ENCODE measurements at places on chromosomes 12 and 14. TPM values are rescaled to one million over a fixed set of nuclear protein-coding genes. Genes with fewer than 3 reads are reported as not detected.

DNA sequence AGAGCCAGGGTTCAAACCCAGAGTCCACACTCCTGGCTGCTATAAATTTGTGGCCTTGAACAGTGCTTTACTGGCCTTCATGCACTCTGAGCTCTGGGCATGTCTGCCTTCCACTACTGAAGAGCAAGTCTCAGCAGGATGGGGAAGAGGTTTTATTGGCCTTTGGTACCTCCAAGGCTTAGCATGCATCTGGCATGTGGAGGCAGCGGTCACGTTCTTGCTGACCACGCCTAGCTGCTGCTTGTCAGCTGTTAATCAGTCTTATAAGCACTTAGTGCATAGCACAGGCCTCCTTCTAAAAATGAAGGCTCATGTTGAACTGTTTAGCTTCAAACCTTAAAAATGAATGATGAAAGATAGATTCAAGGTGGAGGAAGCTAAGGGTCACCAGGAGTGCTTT lies 177.5 kb downstream of the PELI2 start:
- no peak overlapping the region for H3K4me3 ChIP-seq
- H3K27me3 ChIP-seq: no peaks in the 10 kb centered on the region
- H3K4me1 ChIP-seq: no peaks in the 10 kb centered on the region
- H3K36me3 ChIP-seq: no peaks in the 10 kb centered on the region

DNA sequence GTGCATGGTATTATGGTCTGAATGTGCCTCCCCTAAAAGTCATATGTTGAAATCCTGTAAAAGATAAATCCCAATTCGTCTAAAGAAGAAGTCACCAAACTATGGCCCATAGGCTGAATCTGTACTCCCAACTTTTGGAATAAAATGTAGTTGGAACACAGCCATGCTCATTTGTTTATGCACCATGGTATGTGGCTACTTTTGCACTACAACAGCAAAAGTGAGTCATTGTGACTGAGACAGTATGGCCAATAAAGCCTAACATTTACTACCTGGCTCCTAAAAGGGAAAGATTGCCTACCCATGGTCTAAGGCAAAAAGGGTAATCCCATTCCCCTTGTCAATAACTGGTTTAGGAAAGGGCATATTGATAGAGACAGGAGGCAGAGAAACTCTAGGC lies 101.8 kb downstream of the LRIG3 start:
- H3K4me3 ChIP-seq: no peak overlapping the region
- no peak overlapping the region for H3K27ac ChIP-seq
- DNase-seq: no peak
- H3K36me3 ChIP-seq: no peaks in the 10 kb centered on the region

- H3K4me1 ChIP-seq: no peaks in the 10 kb centered on the region
- no peaks in the 10 kb centered on the region for H3K27me3 ChIP-seq
- H3K27ac ChIP-seq: no peak overlapping the region
- H3K36me3 ChIP-seq: no peaks in the 10 kb centered on the region
Measured at GRCh38 chr14:31968107-31968810, 108.8 kb upstream of the ARHGAP5 start.

- DNase-seq: no peak
- no peak overlapping the region for H3K27ac ChIP-seq
- peaks cover 82% of the 10 kb centered on the region for H3K36me3 ChIP-seq
- H3K4me1 ChIP-seq: peaks cover 40% of the 10 kb centered on the region
Measured at GRCh38 chr14:65080960-65081747, 21.2 kb downstream of the MAX start.

- H3K36me3 ChIP-seq: no peaks in the 10 kb centered on the region
- H3K4me3 ChIP-seq: no peak overlapping the region
- no peaks in the 10 kb centered on the region for H3K4me1 ChIP-seq
- no peak for DNase-seq
- no peaks in the 10 kb centered on the region for H3K27me3 ChIP-seq
Measured at GRCh38 chr14:103007555-103007954, 49.8 kb downstream of the CDC42BPB start.

DNA sequence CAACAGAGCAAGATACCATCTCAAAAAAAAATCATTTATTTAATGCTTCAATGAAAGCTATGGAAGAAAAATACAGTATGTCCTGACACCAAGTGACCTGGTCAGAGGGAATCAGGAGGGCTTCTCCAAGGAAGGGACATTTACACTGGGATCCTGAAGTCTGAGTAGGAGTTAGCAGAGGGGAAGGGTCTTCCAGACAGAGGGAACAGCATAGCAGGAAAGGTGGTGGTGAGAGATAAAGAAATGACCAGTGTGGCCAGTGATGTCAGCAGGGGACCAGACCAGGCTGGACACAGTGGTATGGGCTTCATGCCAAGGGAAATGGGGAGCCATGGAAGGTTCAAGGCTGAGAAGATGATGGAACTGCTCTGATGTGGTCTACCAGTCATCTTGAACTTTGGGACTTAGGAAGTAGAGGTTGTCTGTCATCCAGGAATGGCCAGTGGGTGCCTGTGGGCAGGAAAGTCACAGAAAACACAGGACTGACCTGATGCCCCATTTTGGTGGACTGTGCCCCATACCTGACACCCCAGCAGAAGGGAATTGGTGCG lies 7.8 kb upstream of the TCHP start:
- no peak overlapping the region for H3K4me3 ChIP-seq
- no peaks in the 10 kb centered on the region for H3K27me3 ChIP-seq
- H3K36me3 ChIP-seq: no peaks in the 10 kb centered on the region
- H3K27ac ChIP-seq: peak overlapping the region; percentile 14
- H3K4me1 ChIP-seq: peaks cover 47% of the 10 kb centered on the region
- DNase-seq: no peak

GRCh38 chr14:94306047-94306978 lies 13.2 kb upstream of the SERPINA10 start:
- no peaks in the 10 kb centered on the region for H3K4me1 ChIP-seq
- no peaks in the 10 kb centered on the region for H3K27me3 ChIP-seq
- H3K4me3 ChIP-seq: no peak overlapping the region
- DNase-seq: no peak

DNA sequence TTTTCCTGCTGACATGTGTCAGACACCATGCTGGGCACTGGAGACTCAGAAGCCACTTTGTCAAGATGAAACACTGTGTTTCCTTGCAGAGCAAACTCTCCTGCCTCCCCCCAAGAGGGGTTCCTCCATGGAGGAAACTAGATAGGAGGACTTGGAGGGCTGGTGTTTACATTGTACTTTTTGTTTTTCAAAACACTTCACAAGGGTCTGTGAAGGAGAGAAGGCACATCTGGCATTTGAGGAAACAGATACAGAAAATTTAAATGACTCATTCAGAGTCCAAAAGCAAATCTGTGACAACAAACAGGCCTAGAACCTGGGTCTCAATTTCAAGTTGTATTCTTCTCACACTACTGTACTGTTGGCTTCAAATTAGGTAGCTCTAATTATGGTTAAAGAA lies 6.7 kb upstream of the CDKL1 start:
- peaks cover 4% of the 10 kb centered on the region for H3K4me1 ChIP-seq
- DNase-seq: no peak
- H3K36me3 ChIP-seq: no peaks in the 10 kb centered on the region

PRKD1 gene
- not detected for total RNA-seq

DNA sequence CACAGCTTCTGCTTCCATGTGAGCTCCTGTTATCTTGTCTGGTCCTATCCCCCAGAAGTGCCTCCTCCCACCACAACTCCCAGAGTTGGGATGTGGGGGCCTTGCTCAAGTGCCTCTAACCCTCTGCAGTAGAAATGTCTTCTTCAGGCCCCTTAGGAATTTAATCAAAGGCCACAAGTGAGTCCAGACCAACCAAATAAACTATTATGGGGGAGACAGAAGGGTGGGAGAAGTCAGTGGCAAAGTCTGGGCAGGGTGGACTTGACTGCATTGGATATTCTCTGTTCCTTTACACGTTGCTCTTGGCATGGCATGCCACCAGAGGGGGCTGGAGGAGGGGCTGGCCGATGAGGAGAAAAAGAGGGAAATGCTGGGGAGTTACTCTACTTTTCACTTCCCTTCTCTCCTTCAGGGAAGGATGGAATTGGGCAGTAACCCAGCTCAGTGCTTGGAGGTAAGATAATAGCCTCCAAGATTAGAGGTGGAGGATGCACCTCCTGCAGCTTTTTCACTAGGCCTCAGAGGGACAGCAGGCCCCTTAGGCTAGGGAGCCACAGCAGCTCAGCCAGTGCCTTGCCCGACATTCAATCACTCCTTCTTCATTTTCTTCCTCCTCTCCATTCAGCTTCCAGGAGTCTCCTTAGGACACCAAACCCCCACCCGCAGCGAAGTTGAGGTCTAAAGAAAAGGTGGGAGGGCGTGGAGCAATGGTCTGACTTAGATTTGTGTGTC lies 1.2 kb upstream of the AP1G2 start:
- DNase-seq: no peak
- peak overlapping the region; percentile 100 for H3K4me3 ChIP-seq
- H3K36me3 ChIP-seq: peaks cover 30% of the 10 kb centered on the region
- peaks cover 53% of the 10 kb centered on the region for H3K4me1 ChIP-seq
- peak overlapping the region; percentile 99 for H3K27ac ChIP-seq

GRCh38 chr14:51643140-51643539 lies 8.6 kb upstream of the FRMD6 start:
- H3K36me3 ChIP-seq: no peaks in the 10 kb centered on the region
- no peak overlapping the region for H3K27ac ChIP-seq
- DNase-seq: no peak
- no peaks in the 10 kb centered on the region for H3K4me1 ChIP-seq
- peaks cover 8% of the 10 kb centered on the region for H3K27me3 ChIP-seq

DNA sequence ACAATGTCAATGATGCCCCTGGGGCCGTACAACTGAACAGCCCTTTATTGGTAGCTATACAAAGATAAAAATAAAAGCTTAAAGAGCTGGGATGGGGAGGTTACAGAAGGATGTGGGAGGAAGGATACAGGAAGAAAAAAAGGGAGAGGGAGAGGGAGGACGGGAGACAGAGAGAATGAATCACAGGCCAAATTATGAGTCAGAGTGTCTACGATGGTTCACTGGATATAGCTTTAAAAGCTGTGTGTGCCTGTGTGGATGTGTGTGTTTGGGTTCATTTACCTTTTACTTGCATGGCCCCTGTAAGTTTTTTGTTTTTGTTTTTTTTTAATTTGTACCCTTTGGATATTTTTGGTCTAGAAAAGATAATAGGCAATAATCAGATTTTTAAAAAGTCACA lies 111.9 kb downstream of the CCDC60 start:
- H3K36me3 ChIP-seq: no peaks in the 10 kb centered on the region
- peaks cover 5% of the 10 kb centered on the region for H3K27me3 ChIP-seq
- peaks cover 4% of the 10 kb centered on the region for H3K4me1 ChIP-seq
- H3K27ac ChIP-seq: no peak overlapping the region
- DNase-seq: no peak

GRCh38 chr12:8697120-8697475 lies 693 bp upstream of the RIMKLB start:
- H3K36me3 ChIP-seq: peaks cover 4% of the 10 kb centered on the region
- peaks cover 24% of the 10 kb centered on the region for H3K27me3 ChIP-seq
- H3K4me1 ChIP-seq: peaks cover 20% of the 10 kb centered on the region
- H3K4me3 ChIP-seq: peak overlapping the region; percentile 91
- H3K27ac ChIP-seq: peak overlapping the region; percentile 46

GRCh38 chr12:8985213-8985754 lies 4.1 kb upstream of the KLRG1 start:
- DNase-seq: no peak
- no peaks in the 10 kb centered on the region for H3K27me3 ChIP-seq
- no peak overlapping the region for H3K4me3 ChIP-seq
- H3K27ac ChIP-seq: no peak overlapping the region

GRCh38 chr14:53888535-53889386 lies 67.9 kb downstream of the BMP4 start:
- peaks cover 2% of the 10 kb centered on the region for H3K27me3 ChIP-seq
- DNase-seq: no peak
- no peaks in the 10 kb centered on the region for H3K36me3 ChIP-seq
- H3K4me3 ChIP-seq: no peak overlapping the region
- no peak overlapping the region for H3K27ac ChIP-seq

GRCh38 chr12:27285403-27285802 lies 41.3 kb downstream of the STK38L start:
- no peaks in the 10 kb centered on the region for H3K27me3 ChIP-seq
- no peak overlapping the region for H3K27ac ChIP-seq
- H3K4me3 ChIP-seq: no peak overlapping the region
- no peaks in the 10 kb centered on the region for H3K4me1 ChIP-seq
- DNase-seq: no peak
- H3K36me3 ChIP-seq: no peaks in the 10 kb centered on the region

GRCh38 chr12:92530706-92531105 lies 172.1 kb upstream of the PLEKHG7 start:
- H3K27ac ChIP-seq: no peak overlapping the region
- peaks cover 10% of the 10 kb centered on the region for H3K4me1 ChIP-seq
- no peak overlapping the region for H3K4me3 ChIP-seq
- H3K36me3 ChIP-seq: peaks cover 8% of the 10 kb centered on the region
- no peaks in the 10 kb centered on the region for H3K27me3 ChIP-seq
- no peak for DNase-seq

MIPOL1 gene
- not detected for total RNA-seq

GRCh38 chr14:28754209-28754985 lies 12.2 kb upstream of the FOXG1 start:
- no peak overlapping the region for H3K27ac ChIP-seq
- no peak overlapping the region for H3K4me3 ChIP-seq
- H3K4me1 ChIP-seq: no peaks in the 10 kb centered on the region
- peaks cover 38% of the 10 kb centered on the region for H3K27me3 ChIP-seq

GRCh38 chr12:10960211-10960610 lies 21.1 kb upstream of the TAS2R14 start:
- peaks cover 29% of the 10 kb centered on the region for H3K4me1 ChIP-seq
- DNase-seq: peak; percentile 37
- no peaks in the 10 kb centered on the region for H3K27me3 ChIP-seq

RAPGEF3 gene
- total RNA-seq: not detected

DNA sequence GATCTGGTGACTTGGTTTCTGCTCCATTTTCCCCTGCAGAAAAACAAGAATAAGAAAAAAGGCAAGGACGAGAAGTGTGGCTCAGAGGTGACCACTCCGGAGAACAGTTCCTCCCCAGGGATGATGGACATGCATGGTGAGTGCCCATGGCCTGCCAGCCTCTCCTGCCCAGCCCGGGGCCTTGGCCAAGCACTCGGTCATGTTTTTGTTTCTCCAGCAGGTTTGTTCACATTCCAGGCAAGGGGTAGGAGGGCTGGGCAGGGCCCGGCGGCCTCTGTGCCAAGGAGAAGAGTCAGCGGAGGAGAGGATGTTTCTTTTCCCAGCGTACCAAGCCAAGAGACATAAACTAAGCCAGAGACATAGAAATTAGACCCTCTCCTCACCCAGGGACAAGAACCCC lies 13.6 kb downstream of the BCL7A start:
- no peak overlapping the region for H3K4me3 ChIP-seq
- H3K36me3 ChIP-seq: peaks cover 7% of the 10 kb centered on the region
- H3K4me1 ChIP-seq: no peaks in the 10 kb centered on the region
- no peaks in the 10 kb centered on the region for H3K27me3 ChIP-seq

Measured in activated CD8-positive, alpha-beta T cell treated with anti-CD3 and anti-CD28 coated beads, Interleukin-2, amount 10 ng/mL, durations not matched to agents 7 days and 5 days (primary cell).